KBM-7 (cell line): ENCODE measurements at places on chromosomes 3 and 15.

- DNase-seq, result no peak
Observed at GRCh38 chr3:138348754-138349739, 668 bp downstream of the MRAS start.

DNA sequence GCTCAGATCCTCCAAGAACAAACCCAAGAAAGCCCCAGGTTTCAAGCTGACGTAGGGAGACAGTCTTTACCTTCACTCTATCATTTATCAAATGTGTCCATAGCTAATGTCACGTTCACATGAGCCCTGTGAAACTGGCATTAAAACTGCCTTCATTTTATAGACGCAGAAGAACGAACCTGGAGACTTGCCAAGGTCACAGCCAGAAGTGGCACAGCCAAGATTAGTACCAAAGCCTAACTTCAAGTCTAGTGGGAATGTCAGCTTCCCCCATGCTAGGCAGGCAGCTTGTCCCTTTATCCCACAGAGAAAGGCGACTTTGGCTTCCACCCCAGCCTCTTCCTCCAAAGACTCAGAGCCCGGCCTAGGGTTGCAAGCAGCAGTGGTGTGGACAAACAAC, 517.2 kb downstream of the SHQ1 start:
- no peak for DNase-seq

GRCh38 chr15:76987896-76988860, 6.7 kb upstream of the PSTPIP1 start:
- DNase-seq, result peak; percentile 84

DNA sequence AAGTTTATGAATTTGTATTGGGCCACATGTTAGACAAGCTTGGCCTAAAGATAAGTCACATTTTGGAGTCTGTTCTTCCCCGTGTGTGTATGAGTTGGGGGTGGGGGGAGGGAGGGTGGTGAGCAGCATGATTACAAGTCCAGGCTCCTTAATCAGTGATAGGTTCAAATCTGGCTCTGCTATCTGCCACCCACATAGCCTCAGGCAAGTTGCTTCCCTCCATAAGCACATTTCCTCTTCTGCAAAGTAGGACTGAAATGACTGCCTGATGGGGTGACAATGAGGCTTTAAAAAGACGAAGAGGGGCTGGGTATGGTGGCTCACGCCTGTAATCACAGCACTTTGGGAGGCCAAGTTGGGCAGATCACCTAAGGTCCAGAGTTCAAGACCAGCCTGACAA, 1.1 kb upstream of the SPATA12 start:
- DNase-seq, result peak; percentile 28

- no peak for DNase-seq
Observed at GRCh38 chr3:72242326-72242725, 457.4 kb upstream of the PROK2 start.

GRCh38 chr3:61356685-61357084, 105.4 kb upstream of the FHIT start:
- DNase-seq, result no peak

- DNase-seq, result no peak
Observed at GRCh38 chr15:57376696-57377477, 582 bp downstream of the CGNL1 start.

DNA sequence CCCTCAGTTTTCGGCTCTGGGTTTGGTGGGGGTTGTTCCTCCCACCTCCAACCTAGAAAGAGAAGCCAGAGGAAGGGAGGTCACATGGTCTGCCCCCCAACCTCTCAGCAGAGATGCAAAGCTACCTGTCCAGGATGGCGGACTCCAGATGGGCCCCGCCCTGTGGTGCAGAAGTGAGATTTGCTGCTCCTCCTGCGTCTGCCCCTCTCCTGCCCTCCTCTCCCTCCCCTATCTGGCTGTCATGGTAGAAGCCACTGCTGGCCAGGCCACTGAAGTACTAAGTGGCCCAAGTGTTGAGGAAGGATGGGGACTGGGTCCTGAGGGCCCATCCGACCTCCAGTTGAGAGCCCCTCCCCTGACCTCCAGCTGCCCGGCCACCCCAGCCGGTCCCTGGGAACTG, 2.1 kb upstream of the SEMA3B start:
- no peak for DNase-seq

GRCh38 chr3:196774191-196774820, 34.6 kb downstream of the PAK2 start:
- peak; percentile 49 for DNase-seq

DNA sequence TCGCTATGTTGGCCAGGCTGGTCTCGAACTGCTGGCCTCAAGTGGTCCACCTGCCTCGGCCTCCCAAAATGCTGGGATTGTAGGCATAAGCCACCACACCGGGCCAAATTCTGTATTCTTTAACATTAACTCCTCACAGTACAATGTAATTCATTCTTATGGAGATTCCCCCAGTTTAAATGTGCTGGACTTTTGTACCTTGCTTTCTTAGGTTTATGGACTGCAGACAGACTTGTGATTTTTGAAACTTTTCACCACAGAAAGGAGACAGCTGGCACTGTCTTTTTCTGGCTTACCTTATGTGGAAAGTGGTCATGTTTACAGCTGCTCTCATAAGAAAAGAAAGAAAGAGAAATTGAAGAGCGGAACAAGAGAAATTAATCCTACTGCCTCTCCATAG, 103.8 kb downstream of the IQCH start:
- DNase-seq, result no peak

GRCh38 chr15:59376733-59377132, 4.1 kb upstream of the MYO1E start:
- DNase-seq, result no peak

- no peak for DNase-seq
Observed at GRCh38 chr3:146569314-146569713, 24.9 kb upstream of the PLSCR1 start.

DNA sequence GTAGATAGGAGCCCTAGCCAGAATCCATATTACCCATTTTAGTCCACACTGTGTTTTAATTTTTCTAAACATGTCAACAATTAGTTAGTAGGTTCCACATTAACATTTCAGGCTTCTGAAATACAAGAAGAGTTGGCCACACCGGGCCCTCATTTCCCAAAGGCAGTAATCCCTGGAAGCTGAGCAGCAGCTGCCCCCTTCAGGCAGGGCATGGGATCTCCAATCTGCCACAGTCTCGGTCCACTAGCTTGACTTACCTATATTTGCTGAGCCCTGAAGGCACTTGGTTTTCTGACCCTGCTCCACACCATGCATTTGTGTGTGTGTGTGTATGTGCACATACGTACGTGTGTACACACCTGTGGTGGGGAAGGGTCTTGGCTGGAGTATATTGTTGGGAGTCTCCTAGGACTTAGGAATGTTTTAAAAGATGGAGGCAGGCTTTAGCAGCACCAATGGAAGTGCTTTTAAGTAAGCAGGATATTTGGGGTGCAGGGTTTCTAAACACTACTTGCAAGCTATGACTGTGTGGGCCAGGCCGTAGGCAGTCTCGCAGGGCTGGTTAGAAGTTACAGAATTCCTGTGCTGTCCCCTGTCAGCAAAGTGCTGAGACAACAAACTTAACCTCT, 71.2 kb upstream of the SOX14 start:
- DNase-seq, result peak; percentile 57

GRCh38 chr3:142105991-142106390, 43.4 kb downstream of the TFDP2 start:
- DNase-seq, result no peak

- no peak for DNase-seq
Observed at GRCh38 chr15:45320581-45321205, 57.7 kb downstream of the GATM start.

GRCh38 chr3:103060242-103060641, 625.4 kb downstream of the ZPLD1 start:
- DNase-seq, result no peak

GRCh38 chr15:35533130-35534110, 12.5 kb downstream of the DPH6 start:
- no peak for DNase-seq

GRCh38 chr3:18114894-18115293, 310.2 kb downstream of the SATB1 start:
- DNase-seq, result peak; percentile 84

DNA sequence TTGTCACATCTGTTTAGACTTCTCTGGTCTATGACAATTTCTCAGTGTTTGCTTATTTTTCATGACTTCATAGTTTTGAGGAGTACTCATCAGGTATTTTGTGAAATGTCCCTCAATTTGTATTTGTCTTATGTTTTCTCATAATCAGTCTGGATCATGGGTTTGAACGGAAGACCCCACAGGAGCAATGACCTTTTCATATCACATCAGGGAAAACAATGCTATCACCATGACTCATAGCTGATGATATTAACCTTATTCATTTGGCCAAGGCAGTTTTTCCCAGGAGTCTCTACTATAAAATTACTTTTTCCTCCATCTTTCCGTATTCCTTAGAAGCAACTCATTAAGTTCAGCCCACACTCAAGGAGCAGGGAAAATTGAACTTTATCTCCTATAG, 32.7 kb downstream of the AADACL2 start:
- no peak for DNase-seq

DNA sequence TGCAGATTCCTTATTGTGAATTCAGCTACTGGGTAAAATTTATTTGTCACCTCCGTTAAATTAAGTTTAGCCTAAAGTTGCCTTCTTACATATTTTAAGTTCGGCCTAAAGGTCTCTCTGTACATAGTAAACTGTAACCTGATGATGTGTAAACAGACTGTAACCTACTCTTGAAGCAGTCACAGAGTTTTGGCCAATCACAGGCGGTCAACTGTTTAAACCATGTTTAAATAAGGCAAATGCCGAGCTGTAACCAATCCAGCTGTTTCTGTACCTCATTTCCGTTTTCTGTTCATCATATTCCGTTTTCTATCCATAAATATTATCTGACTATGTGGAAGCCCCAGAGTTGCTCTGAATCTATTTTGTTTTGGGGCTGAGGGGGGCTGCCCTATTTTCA, 2.4 kb upstream of the ADAMTSL3 start:
- no peak for DNase-seq

- no peak for DNase-seq
Observed at GRCh38 chr3:17387108-17387507, 355.3 kb downstream of the TBC1D5 start.
